ENCODE measurements at places on chromosomes 6 and 20. TPM values are rescaled to one million over a fixed set of nuclear protein-coding genes. Genes with fewer than 3 reads are reported as not detected.
A peak's percentile ranks its signal among the peaks of the same experiment; 100 is the strongest.

Gene FABP7
- polyA plus RNA-seq = 3.3 TPM

Gene SLC22A7
- polyA plus RNA-seq = not detected

Gene RAD21L1
- polyA plus RNA-seq = not detected

Gene PPP1R14C
- polyA plus RNA-seq = 92.8 TPM

Gene OR2J1
- polyA plus RNA-seq = not detected

Gene CEP85L
- polyA plus RNA-seq = 3.8 TPM

Gene FAM83C
- not detected for polyA plus RNA-seq

Gene FLRT3
- polyA plus RNA-seq = 0.23 TPM

Gene DDX43
- polyA plus RNA-seq = 0.16 TPM

Gene IMPG1
- not detected for polyA plus RNA-seq

Gene CAGE1
- not detected for polyA plus RNA-seq

Gene PHACTR1
- polyA plus RNA-seq = 7.3 TPM

Gene CFB
- polyA plus RNA-seq = 10.4 TPM

Gene EMILIN3
- polyA plus RNA-seq = 4.3 TPM

Gene RHAG
- polyA plus RNA-seq = 2.8 TPM

DNA sequence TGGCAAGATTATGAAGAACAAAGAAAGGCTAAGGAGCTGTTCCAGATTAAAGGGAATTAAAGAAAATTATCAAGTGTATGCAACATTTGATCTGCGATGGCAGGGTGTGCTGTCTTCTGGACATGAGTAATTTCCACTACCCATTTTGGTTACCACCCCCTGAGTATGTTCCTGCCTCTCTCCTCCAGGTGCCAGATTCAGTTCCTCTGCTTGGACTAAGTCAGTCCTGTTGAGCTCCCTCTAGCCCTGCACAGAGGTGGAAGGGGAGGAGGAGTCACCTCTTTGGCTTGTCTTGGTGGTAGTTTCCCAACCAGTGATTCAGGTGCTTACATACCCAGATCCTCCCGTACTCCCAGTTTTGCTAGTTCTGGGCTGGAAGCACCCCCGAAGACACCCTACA lies 22.2 kb upstream of the SNRPB2 start:
- no peak for DNase-seq

DNA sequence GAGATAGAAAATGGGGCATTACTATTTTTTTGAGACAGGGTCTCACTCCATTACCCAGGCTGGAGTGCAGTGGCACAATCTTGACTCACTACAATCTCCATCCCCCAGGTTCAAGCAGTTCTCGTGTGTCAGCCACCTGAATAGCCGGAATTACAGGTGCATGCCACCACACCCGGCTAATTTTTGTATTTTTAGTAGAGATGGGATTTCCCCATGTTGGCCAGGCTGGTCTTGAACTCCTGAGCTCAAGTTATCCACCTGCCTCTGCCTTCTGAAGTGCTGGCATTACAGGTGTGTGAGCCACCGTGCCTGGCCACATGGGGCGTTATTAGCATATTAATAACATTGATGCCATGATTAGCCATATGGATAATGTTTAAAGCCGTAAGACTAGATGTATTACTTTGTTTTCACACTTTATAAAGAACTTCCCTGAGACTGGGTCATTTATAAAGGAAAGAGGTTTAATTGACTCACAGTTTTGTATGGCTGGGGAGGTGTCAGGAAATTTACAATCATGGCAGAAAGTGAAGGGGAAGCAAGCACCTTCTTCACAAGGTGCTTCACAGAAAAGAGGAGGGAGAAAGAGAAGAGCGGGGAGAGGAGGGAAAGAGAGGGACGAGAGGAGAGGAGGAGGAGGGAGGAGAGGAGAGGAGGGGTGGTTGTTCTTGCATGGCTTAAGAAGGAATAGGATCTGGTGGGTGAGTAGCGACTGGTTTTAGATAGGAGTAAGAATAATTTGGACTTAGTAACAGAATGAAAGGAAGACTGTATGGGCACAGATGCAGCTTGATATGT lies 51.9 kb downstream of the MYO6 start:
- no peak for DNase-seq

DNA sequence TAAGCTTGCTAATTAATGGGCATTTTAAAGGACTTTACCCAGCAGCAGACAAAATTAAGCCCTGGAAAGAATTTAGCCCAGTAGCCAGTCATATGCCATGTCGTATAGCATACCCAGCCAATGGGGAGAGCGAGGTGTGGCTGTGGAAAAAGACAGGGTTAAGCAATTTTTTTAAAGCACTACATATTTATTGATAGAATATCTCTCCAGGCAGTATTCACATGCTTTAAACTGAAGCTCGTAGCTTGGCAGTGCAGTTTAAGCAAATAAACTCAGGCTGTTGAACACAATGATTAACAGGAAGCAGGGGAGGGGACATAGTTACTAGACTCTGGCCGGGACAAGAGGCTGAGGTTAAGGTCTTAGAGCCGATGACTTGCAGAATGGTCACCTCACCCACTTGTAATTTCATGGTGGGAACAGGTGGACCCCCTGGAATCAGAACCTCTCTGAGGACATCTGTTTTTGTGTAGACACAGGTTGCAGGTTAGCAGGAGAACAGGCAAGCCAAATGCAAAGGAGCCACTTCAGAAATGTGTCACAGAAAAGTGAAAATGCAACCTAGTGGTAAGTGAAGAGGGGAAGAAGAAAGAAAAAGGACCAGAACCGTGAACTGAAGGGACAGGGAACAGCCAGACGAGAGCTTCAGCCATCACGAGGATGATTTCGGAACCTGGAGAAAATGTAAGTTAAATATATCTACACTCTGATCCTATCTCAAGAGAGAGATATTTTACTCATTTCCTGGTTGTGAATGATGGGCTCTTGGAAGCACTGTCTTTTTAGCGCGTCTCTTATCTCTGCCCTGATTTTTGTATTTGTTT lies 7.2 kb downstream of the GCNT2 start:
- no peak for DNase-seq

GRCh38 chr6:72553531-72554511 lies 68.0 kb upstream of the KCNQ5 start:
- no peak for DNase-seq

DNA sequence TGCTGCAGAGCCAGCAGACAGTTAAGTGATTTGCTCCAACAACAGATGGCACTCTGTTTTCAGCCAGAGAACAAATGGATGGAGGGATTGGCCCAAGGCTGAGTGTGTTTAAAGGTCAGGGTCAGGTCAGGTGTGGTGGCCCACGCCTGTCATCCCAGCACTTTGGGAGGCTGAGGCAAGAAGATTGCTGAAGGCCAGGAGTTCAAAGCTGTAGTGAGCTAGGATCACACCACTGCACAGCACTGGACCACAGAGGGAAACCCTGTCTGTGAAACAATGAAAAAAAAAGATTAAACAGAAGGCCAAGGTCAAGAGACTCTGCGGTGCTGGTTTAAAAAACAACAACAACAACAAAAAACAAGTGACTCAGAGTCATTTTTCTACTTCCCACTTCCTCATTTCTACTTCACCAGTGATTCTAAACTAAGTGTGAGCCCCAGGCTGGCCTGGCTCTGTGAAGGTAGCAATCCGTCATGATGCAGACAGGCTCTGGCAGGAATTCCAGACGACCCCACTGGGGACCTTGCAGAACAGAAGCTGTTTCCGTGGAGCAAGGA lies 42.5 kb upstream of the ARMC2 start:
- no peak for DNase-seq

GRCh38 chr20:46350201-46350985 lies 42.1 kb upstream of the CDH22 start:
- DNase-seq = no peak

- no peak for DNase-seq
Observed at GRCh38 chr6:45031601-45032000, 296.5 kb upstream of the RUNX2 start.

- DNase-seq = no peak
Observed at GRCh38 chr6:155079985-155080452, 84.9 kb downstream of the TIAM2 start.

GRCh38 chr6:74368746-74369145 lies 672.7 kb downstream of the CD109 start:
- DNase-seq = no peak

GRCh38 chr20:58981628-58982364 lies 740 bp downstream of the NELFCD start:
- peak; percentile 58 for DNase-seq

DNA sequence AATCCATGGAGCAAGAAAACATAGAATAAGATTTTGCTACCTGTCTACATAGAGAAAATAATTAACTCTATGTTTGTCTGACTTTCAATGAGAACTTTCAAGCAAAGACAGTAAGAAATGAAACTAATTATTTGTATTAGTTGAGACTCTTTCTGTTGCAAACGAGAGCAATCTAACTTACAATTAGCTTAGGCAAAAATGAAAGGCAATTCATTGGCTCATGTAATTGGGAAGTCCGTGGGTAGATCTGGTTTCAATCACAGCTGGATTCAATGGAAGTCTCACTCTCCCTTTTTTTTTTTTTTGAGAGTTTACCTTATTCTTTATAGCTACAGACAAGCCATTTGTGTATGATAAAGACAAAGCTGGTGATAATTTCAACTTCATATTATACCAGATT lies 68.2 kb upstream of the STXBP5 start:
- no peak for DNase-seq

DNA sequence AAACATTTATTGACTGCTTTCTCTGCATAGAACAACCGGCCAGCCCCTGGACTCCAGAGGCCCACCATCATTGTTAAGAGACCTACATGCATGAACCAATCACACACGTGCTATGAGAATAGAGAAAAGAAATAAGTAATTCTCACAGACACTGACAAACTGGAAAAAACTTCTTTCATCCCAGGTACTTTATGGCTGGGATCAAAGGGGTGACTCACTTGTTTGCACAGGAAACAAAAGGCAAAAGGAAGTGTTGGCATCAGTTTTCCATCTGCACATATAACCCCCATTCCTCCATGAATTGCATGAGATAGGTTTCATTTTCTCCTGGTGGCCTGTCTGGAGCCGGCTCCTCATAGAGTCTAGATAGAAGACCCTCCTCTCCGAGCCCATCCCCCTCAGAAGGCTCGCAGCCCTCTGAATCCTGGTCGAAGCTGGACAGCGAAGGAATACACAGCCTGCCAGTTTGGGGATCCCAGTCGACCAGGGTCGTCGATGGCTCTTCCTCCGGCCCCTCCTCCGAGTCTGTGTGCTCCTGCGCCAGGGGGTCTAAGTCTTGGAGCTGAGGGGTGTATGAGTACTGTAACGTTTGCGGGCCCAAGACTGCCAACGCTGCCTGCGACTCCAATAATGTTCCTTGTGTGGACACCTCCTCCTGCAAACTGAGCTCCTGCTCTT lies 43.3 kb downstream of the IL20RA start:
- no peak for DNase-seq

- DNase-seq = no peak
Observed at GRCh38 chr20:1423625-1424106, 30.8 kb upstream of the FKBP1A start.

DNA sequence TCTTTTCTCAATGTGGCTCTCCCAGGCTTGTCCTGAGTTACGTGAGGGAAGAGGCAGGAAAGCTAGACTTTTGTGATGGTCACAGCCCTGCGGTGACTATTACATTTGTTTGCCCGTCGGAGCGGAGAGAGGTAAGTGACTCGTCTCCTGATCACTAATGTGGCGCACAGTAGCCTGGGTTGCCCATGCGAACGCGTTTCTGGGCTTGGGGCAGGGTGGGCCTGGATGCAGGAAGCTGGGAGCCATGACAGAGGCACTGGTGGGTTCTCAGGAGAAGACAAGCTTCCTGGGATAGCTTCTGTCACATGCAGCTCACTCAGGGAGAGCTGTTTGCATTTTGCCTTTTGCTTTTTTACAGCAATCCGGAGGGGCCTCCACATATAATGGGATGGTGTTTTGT lies 60.6 kb downstream of the IGF2R start:
- DNase-seq = no peak

DNA sequence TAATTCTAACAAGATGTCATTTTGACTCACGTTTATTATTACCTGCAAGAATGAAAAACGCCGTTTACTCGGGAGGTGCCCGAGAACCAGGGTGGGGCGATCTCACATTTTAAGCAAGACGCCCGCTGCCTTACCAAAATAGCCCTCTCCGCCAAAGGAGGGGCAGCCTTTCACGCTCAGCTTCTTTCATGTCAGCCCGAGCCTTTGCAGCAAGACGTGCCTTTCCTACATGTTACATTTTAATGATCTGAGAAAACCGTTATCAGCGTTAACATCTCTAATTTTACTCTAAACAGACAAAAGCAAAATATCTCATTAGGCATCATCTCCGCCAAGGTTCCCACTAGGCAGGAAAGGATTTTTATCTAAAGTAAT lies 2.0 kb downstream of the BACH2 start:
- peak; percentile 31 for DNase-seq

DNA sequence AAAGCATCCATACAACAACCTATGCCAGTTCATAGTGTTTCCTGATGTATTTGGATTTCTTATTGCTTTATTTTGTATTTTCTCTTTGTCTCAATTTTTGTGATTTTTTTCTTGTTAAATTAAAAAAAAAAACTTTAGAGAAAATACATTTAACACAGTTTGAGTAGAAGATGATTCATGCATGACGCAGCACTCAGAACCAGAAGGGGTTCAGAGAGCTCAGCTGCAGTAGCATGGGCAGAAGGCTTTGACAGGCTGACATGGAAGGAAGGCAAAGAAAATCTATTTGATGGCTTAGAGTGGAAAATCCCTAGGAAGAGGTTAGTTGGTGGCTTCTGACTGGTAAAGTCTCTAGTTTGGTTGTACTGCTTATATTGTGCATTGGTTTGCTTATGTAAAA lies 207.2 kb upstream of the STXBP5 start:
- DNase-seq = no peak

DNA sequence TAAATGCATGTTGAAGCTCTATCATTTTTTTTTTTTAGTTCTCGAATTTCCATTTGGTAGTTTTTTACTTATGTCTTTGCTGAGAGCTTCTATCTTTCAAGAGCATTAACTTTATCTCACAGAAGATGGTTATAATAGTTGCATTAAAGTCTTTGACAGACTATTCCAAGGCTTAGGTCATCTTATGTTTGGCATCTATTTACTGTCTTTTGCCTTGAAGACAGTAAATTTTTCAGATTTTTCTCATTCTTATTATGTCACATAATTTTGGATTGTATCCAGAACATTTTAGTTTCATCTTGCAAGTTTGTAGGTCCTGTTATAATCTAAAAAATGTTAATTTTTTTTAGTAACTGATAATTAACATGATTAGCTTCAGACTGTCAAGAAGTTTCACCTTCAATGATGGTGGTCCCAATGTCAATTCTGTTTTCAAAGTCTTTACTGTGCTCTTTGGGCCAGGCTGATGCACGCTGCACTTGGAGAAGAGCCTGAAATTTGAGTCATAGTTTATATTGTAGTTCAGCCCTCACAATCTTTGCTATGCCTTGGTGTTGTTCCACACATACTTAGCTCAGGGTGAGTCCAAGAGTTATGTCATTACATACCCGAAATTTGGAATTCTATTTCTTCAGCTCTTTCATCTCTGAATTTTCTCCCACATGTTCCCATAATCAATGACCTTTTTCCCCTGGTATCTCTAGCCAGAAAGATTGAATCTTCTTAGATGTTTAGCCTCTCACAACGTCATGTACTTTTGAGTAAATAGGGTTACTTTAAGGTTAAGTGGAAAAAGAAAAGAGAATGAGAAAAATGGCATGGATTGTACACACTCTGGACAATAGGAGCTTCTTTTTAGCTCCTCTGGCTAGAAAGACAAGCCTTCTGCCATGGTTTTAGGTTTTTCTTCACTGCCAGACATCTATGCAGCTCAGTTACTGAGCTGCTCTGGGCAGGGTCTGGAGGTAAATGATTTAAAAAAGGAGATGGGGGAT lies 110.3 kb upstream of the BTBD3 start:
- DNase-seq = no peak

GRCh38 chr6:15145821-15146220 lies 100.0 kb upstream of the JARID2 start:
- DNase-seq = no peak
